ENCODE measurements at places on chromosomes 3 and 15. TPM values are rescaled to one million over a fixed set of nuclear protein-coding genes. Genes with fewer than 3 reads are reported as not detected.

The ELP6 gene
- total RNA-seq: 59.2 TPM

- no peak for DNase-seq
Observed at GRCh38 chr3:154898916-154899315, 181.2 kb upstream of the MME start.

DNA sequence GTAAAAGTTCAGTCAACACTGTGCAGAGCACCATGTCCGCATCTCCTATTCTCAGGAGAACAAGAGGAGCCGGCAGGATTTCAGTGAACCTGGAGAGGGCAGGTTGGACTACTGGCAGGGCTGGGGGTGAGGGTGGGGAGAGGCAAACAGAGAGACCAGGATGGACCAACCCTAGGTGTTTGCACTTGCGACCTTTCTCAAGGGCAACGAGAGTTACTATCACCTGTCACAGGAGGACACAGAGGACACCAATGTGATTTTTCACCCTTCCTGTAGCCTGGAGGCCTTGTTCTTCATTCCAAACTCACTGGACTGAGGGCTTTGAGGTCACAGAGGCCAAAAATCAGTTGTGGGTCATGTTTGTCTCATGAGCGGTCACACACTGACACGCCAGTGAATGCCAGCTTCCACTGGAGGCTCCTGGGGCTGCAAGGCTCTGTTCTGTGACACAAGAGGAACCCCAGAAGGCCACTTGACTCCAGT is 89.5 kb downstream of the CPN2 start:
- DNase-seq: no peak

GRCh38 chr15:59295261-59296001 is 77.2 kb downstream of the MYO1E start:
- DNase-seq: no peak

The CNTN4 gene
- not detected for total RNA-seq
